ENCODE measurements at places on chromosomes 16 and 17.

GRCh38 chr16:1953734-1954133, 755 bp downstream of the RPL3L start:
- DNase-seq: no peak

GRCh38 chr16:80500961-80501525, 39.8 kb upstream of the DYNLRB2 start:
- no peak for DNase-seq

DNA sequence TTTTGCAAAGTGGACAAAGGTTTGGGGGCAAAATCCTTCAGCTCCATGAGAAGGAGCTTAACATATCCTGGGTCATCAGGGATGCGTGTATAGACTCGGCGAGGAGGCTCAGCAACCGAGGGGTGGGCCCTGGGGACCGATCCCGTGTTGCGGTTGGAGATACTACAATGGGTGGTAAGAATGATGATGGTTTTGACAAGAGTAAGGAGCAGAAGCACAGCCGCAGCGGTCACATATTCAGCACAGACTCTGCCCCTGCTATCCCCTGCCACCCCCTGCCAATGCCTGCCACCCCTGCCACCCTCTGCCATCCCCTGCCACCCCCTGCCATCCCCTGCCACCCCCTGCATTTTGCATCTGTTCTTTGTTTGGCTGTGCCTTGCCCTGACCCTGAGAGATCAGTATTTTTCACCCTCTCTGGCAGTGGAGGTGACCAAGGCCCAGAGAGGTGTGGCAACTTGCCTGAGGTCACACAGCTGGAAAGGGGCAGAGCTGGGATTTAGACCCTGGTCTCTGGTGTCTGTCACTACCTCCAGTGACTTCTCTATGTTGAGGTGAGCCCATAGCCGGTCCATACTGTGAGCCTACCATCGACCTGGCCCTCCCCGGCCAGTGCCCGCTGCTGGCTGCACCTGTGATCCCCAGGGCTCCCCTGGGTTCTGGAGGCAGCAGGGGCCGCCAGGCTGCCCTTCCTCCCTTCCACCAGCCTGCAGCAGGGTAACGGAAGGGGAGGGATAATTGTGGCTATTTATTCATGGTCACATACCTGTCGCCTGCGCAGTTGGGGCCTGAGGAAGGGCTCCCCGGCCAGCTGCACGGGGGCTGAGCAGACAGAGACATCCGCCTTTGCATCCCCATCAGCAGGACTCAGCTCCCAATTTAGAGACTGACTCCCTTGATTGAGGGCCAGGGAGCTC, 74.9 kb upstream of the CBX4 start:
- no peak for DNase-seq

DNA sequence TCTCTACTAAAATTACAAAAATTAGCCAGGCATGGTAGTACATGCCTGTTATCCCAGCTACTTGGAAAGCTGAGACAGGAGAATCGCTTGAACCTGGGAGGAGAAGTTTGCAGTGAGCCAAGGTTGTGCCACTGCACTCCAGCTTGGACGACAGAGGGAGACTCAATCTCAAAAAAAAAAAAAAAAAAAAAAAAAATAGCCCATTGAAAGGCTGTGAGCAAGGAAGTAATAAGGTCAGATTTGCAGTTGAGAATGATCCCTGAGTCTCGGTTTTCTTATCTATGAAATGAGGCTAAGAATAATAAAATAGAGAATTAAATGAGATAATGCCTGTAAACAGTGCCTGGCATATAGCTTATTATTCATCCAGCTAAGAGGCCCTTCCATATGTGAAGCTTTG, 1.3 kb upstream of the PDK2 start:
- no peak for DNase-seq

- DNase-seq: no peak
Observed at GRCh38 chr17:35368081-35368830, 5.2 kb downstream of the SLFN11 start.

- no peak for DNase-seq
Observed at GRCh38 chr17:46879101-46879500, 27.7 kb downstream of the WNT9B start.
